NCI-H1436 treated with DMSO at 0.1 percent for 48 hours (cell line): ENCODE measurements at places on chromosomes 6 and 20.

- DNase-seq: no peak
Measured at GRCh38 chr6:75528423-75528822, 34.8 kb upstream of the FILIP1 start.

GRCh38 chr6:7406743-7407142, 17.1 kb downstream of the RIOK1 start:
- no peak for DNase-seq

GRCh38 chr6:74491844-74492374, 713.9 kb downstream of the COL12A1 start:
- DNase-seq: no peak

- DNase-seq: no peak
Measured at GRCh38 chr6:114364301-114364700, 21.5 kb upstream of the HS3ST5 start.
